Sigmoid colon (tissue), 7 donors: ENCODE measurements at places on chromosomes 6 and 20. TPM values are rescaled to one million over a fixed set of nuclear protein-coding genes. Genes with fewer than 3 reads are reported as not detected.
A peak's percentile ranks its signal among the peaks of the same experiment; 100 is the strongest.

The GSTA1 gene
- total RNA-seq: not detected

The TAAR1 gene
- not detected for total RNA-seq

DNA sequence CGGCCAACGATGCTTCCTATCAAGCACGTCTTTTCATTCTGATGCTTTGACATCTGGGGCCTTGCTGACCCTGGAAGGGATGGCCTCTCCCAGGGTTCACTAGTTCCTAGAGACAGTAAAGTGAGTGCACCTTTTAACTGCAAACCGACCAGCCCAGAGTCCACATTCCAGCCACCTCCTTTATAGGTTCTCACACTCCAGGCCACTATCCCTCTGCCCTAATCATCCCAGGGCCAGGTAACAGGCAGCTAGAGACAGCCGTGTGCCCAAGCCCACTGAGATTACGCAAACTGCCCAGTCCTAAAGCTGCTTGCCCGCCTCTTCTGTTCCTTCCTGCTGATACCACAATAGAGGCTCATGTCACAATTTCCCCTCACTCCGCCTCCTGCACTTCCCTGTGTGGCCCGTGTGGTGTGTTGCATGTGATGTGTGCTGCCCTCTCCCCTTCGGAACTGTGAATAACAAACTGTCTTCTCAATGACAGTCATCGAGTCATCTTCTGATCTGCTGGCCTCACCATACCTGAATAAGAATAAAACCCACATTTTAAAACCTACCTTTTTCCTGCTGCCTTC is 123.7 kb upstream of the EXOC2 start:
- no peaks in the 10 kb centered on the region for H3K36me3 ChIP-seq
- H3K27me3 ChIP-seq: no peaks in the 10 kb centered on the region
- DNase-seq: no peak
- no peak overlapping the region for H3K4me3 ChIP-seq
- H3K4me1 ChIP-seq: no peaks in the 10 kb centered on the region

The RPL7L1 gene
- total RNA-seq: 67.6 TPM

The SPATA25 gene
- total RNA-seq: 4.3 TPM

The DNAH8 gene
- not detected for total RNA-seq

- no peak for DNase-seq
- no peak overlapping the region for H3K4me3 ChIP-seq
- H3K27me3 ChIP-seq: no peaks in the 10 kb centered on the region
- peak overlapping the region; percentile 19 for H3K27ac ChIP-seq
Observed at GRCh38 chr6:158849899-158850806, 31.0 kb upstream of the EZR start.

DNA sequence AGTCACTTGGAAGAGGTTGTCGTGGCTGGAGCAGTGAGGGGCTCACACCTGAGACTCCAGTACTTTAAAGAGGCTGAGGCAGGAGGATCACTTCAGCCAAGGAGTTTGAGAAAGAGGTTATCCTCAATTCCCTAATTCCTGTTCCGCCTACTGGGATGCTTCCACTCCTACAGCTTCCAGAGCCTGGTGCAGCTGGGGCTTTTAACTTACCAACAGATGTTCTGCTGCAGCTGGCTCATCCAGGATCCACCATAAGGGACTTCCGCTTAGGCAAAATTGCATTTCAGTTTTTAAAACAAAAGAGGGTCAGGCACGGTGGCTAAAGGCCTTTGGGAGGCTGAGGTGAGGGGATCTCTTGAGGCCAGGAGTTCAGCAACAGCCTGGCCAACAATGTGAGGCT is 59.1 kb upstream of the CDYL start:
- H3K4me1 ChIP-seq: peaks cover 7% of the 10 kb centered on the region
- H3K4me3 ChIP-seq: no peak overlapping the region
- H3K27ac ChIP-seq: no peak overlapping the region
- H3K27me3 ChIP-seq: no peaks in the 10 kb centered on the region
- no peaks in the 10 kb centered on the region for H3K36me3 ChIP-seq

GRCh38 chr6:44297063-44298038 is 15.8 kb downstream of the AARS2 start:
- H3K27ac ChIP-seq: no peak overlapping the region
- peaks cover 23% of the 10 kb centered on the region for H3K36me3 ChIP-seq
- H3K4me1 ChIP-seq: no peaks in the 10 kb centered on the region
- DNase-seq: no peak
- peaks cover 5% of the 10 kb centered on the region for H3K27me3 ChIP-seq

DNA sequence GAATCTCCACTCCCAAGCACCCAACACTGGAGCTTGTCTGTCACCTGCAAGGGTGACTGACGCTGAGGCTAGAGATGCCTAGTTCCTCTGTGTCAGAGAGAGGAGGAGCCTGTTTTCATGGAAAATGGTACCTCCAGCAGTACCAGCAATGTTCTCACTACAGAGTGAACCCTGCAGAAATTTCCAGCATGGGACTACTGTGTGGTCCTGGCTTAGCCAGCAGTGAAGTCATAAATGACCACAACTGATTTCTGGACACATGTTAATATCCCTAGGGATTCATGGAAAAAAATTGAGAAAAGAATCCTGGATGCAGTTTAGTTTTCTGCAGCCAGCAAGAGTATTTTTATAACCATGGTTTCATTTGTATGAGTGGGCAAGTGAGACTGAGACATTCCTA is 468.1 kb downstream of the CD83 start:
- H3K4me1 ChIP-seq: no peaks in the 10 kb centered on the region
- H3K4me3 ChIP-seq: no peak overlapping the region
- H3K27ac ChIP-seq: no peak overlapping the region
- no peaks in the 10 kb centered on the region for H3K27me3 ChIP-seq
- no peaks in the 10 kb centered on the region for H3K36me3 ChIP-seq

DNA sequence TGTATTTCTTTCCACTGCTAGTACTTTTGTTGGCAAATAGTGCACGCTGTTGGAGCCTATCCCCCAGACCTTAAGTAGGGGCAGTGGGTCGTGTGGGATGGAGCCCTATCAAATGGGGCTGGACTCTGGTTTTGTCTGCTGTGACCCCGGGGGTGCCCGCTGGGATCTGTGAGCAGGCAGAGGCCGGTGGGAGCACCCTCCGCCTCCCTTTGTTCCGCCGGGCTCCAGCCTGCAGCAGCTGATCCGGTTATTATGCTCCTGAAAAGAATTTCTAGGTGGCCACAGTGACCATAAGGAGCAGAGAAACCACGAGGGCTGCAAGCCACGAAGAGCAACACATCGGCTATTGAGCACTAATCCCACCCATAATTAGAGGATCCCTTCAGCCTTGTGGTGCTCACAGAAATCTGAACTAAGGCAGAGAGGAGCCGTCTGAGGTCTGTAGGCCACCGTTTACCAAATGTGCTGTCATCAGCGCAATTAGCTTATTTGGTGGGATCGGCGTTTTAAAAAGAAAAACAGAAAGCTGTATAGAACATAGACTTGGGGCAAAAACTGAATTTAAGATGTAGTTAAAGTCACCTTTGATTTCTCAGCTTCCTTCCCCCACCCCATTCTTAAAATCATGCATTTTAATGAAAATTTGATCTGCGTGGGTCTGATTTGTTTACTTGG is 598.3 kb upstream of the JAG1 start:
- DNase-seq: no peak
- no peak overlapping the region for H3K4me3 ChIP-seq
- peaks cover 9% of the 10 kb centered on the region for H3K4me1 ChIP-seq
- no peaks in the 10 kb centered on the region for H3K36me3 ChIP-seq

DNA sequence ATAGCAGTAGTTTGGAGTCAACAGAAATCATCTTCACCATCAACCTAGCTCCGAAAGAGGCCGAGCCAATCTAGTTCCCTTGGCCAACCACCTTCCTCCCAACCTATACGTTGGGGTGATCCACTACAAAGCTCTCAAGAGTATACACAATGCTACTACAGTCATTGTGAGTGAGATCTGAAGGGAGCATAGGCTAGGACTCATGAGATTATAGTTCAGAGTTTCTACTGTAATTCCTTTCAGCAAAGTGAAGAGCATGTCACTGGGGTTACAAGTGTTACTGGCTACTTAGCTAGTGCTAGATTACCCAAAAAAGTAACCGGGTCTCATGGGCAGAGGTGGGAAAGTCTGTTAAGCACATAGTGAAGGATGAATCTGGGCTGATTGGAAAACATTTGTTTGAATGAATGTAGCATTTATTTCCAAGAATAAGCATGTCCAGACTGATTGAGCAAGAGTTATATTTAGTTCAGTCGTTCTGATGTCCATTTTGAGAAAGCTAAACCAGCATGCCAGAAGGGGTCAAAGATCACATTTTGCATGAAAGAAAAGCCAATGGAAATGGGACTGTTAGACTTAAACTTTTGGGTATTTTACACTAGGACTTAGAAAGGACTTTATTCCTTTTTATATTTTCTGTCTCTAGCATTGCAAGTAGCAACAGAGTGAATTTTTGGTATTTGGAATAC is 10.5 kb upstream of the ESR1 start:
- H3K27me3 ChIP-seq: no peaks in the 10 kb centered on the region
- no peaks in the 10 kb centered on the region for H3K4me1 ChIP-seq
- no peak for DNase-seq
- H3K36me3 ChIP-seq: no peaks in the 10 kb centered on the region
- H3K27ac ChIP-seq: no peak overlapping the region

The THEMIS gene
- total RNA-seq: 0.41 TPM

- no peaks in the 10 kb centered on the region for H3K36me3 ChIP-seq
- H3K4me1 ChIP-seq: peaks cover 21% of the 10 kb centered on the region
- H3K27me3 ChIP-seq: no peaks in the 10 kb centered on the region
- no peak overlapping the region for H3K4me3 ChIP-seq
- peak; percentile 93 for DNase-seq
Observed at GRCh38 chr6:157669747-157670216, 153.3 kb upstream of the SNX9 start.

GRCh38 chr6:41785254-41785653 is 2.2 kb upstream of the TOMM6 start:
- peaks cover 16% of the 10 kb centered on the region for H3K36me3 ChIP-seq
- H3K4me1 ChIP-seq: no peaks in the 10 kb centered on the region
- DNase-seq: no peak

DNA sequence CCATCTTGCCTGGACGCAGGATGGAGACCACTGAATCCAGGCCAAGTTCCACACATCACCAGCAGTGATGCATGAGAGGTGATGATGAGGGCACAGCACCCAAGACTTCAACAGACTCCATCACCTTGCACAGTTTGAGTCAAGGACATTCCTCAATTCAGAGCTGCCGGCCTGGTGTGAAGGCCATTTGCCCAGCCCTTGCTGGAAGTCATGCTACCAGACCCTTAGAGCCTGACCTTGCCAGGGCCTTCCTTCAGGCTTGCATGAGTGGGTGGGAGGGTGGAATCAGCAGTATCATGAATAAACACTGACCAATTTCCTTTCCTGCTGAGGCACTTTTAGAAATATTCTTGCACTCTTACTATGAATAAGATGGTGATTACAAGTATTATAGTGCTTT is 130.2 kb upstream of the SSTR4 start:
- H3K27ac ChIP-seq: no peak overlapping the region
- no peak for DNase-seq
- no peaks in the 10 kb centered on the region for H3K4me1 ChIP-seq
- no peaks in the 10 kb centered on the region for H3K27me3 ChIP-seq

DNA sequence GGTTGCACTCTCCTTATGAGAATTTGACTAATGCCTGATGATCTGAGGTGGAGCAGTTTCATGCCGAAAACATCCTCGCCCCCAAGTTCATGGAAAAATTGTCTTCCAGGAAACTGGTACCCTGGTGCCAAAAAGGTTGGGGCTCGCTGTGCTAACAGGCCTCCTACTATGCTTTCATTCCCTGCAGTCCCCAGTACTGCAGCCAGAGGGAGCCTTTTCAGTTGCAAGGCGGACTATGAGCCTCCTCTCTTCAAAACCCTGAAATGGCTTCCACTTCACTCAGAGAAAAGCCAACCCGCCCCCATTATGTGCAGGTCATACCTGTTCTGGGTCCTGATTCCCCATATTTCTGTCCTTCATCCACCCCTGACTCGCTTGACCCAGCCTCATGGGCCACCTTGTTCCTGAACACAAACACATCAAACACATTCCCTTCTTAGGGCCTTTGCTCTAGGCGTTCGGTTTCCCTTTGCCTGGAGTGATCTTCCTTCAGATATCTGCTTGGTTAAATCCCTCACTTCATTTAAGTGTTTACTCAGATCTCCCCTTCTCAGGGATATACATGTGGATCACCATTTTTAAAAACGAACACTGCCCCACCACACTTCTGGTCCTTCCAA is 173.7 kb downstream of the PHACTR1 start:
- no peak overlapping the region for H3K27ac ChIP-seq
- H3K4me3 ChIP-seq: no peak overlapping the region
- no peaks in the 10 kb centered on the region for H3K27me3 ChIP-seq
- no peak for DNase-seq

DNA sequence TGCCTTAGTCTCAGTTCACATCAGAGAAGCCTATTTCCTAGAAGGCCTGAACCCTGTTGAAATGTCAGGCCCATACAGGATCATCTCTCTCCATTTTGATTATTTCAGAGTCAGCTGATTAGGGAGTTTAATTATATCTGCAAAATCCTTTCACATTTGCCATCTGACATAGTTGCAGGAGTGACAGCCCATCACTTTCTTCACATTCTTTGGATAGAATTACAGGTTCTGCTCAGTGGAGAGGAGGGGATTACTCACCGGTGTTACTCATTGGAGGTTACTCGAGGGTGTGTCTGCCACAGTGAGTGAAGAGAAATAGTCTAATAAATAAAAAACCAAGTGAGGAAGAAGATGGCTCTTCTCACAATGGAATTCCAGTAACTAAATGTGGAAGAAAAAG is 216.8 kb downstream of the TMEM242 start:
- H3K4me3 ChIP-seq: no peak overlapping the region
- no peaks in the 10 kb centered on the region for H3K36me3 ChIP-seq
- H3K4me1 ChIP-seq: no peaks in the 10 kb centered on the region
- no peak for DNase-seq

GRCh38 chr6:13425943-13426931 is 61.2 kb downstream of the GFOD1 start:
- no peak for DNase-seq
- H3K27me3 ChIP-seq: no peaks in the 10 kb centered on the region
- H3K4me3 ChIP-seq: no peak overlapping the region
- H3K4me1 ChIP-seq: peaks cover 62% of the 10 kb centered on the region
- H3K27ac ChIP-seq: peak overlapping the region; percentile 62
- H3K36me3 ChIP-seq: no peaks in the 10 kb centered on the region

The FLRT3 gene
- total RNA-seq: 5.6 TPM

The DEK gene
- 182 TPM for total RNA-seq
